ENCODE measurements at places on chromosomes 3 and 15.

DNA sequence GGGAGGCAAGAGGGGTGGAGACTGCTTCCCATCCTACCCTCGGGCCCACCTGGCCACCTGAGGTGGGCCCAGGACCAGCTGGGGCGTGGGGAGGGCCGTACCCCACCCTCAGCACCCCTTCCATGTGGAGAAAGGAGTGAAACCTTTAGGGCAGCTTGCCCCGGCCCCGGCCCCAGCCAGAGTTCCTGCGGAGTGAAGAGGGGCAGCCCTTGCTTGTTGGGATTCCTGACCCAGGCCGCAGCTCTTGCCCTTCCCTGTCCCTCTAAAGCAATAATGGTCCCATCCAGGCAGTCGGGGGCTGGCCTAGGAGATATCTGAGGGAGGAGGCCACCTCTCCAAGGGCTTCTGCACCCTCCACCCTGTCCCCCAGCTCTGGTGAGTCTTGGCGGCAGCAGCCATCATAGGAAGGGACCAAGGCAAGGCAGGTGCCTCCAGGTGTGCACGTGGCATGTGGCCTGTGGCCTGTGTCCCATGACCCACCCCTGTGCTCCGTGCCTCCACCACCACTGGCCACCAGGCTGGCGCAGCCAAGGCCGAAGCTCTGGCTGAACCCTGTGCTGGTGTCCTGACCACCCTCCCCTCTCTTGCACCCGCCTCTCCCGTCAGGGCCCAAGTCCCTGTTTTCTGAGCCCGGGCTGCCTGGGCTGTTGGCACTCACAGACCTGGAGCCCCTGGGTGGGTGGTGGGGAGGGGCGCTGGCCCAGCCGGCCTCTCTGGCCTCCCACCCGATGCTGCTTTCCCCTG lies 2.2 kb upstream of the FES start:
- DNase-seq = no peak

DNA sequence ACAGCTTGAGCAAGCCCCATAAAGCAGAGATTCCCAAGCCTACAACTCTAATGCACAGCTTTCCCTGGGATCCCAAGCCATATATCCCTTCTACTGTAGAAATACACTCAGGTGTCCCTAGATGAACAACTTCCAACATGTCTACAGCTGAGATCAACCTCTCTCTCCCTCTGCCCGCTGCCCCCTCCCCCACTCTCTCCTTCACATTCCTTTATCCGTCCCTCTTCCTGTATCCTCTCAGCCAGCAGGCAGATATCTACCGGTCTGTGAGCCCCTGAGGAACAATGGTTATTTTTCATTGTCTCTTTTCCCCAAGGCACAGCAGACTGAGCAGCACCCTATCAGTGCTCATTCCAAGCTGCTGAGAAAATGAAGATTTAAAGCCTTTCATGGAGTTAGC lies 138.6 kb downstream of the SUCLG2 start:
- no peak for DNase-seq

GRCh38 chr3:69553888-69554287 lies 168.0 kb upstream of the FRMD4B start:
- DNase-seq = no peak

DNA sequence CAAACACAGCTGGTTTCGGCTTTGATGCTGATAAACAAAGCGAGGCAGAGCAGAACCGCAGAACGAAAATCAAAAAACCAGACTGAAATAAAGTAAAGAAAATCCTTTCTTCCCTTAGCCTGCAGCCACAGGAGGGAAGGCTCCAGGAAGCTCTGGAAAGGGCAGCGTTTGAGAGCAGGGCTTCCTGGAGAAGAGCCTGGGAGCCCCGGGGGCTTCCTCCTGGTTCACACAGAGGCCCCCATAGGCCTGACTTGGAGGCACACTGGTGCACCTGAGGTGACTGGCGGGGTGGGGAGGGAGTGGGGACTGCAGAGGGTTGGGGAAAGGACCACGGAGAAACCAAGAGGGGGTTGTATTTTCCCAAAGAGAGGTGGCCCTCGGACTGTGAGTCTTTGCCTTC lies 98.8 kb upstream of the WNT5A start:
- no peak for DNase-seq

DNA sequence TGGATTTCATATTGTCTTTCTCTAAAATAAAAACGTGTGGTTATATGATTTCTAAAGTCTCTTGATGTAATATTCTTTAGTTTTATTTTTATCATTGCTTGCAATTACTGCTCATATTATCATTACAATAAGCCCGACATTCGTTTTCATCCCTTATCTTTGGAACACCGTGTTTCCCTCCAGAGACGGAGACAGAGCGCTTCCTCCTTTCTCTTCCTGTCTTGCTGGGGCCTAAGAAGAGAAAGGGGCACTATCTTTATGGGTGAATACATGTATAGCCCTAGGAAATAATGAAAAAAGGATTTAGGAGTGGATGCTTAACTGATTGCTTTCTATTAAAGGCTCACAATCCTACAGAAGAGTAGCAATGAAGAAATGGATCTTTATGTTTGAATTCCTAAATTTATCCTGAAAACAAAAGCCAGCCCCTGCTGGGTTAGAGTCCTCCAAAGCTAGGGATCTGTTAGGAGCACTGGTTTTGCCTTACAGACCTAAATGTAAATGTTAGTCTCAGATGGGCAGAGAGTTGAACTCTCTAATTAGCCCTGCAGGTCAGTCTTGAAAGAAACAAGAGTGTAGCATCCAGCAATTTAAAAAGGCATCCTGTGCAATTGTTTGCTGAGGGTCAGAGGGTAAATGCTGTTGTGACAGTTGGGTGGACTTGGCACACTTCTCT lies 145.1 kb downstream of the TP63 start:
- DNase-seq = no peak
